ENCODE measurements at places on chromosomes 4 and X.

GRCh38 chrX:112734290-112734689 is 54.6 kb upstream of the LHFPL1 start:
- DNase-seq, result no peak

DNA sequence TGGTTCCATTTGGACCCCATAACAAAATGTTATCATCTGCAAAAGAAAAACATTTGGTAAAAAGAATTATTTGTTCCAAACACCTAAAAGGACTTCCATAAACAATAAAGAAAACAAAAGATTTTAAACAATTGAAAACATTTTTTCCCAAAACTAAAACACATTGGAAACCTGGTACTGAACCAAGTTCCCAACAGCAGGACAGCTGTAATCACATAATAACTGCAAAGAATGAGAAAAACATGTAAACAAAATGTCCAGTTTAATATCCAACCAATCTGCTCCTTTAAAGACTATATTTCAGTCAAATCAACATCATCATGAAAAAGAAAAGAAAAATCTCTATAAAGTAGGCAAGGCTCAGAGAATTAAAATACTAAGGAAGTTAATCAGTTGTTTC is 36.3 kb downstream of the PRDM5 start:
- DNase-seq, result no peak

- no peak for DNase-seq
Measured at GRCh38 chr4:183599284-183599683, 59.7 kb downstream of the RWDD4 start.

- no peak for DNase-seq
Measured at GRCh38 chr4:58093352-58093751, 983.2 kb upstream of the IGFBP7 start.

DNA sequence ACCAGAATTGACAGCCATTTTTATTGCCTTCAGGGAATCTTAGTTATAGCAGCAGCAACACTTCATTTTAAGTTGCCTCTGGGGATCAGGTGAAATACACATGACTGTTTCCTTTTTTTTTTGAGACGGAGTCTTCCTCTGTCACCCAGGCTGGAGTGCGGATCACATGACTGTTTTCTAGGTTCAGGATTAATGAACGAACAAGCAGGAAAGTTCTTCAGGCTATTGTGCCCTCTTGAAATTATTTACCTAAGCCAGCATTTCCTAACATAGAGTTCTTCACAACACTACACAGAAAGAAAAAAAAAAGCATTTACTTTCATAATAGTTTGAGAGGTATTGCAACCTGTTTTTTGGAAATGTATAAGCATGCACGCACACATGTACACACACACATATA is 2032.8 kb downstream of the PCDH7 start:
- DNase-seq, result no peak

DNA sequence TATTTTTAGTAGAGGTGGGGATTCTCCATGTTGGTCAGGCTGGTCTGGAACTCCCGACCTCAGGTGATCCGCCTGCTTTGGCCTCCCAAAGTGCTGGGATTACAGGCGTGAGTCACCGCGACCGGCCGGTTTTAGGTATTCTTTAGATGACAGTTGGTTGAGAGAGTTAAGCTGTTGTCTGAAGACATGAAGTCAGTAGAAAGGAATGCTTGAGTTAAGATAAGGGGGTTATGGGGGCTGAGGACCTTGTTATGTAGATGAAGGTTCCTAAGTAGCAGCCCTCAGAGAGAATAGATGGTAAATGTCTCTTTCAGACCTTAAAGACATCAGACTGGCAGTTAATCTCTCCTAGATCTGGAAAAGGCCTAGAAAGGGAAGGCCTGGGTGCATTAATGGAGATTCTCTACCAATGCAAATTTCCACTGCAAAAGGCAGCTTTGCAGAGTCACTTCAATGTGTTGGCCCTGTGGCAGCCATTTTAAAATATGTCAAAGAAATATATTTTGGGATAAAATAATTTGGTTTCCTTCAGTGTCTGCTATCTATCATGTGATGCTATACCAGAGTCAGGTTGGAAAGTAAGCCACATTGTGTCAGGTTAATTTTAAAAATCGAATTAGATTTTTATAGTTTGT is 6.4 kb upstream of the ZNF674 start:
- DNase-seq, result no peak

GRCh38 chr4:786861-787300 is 39.0 kb downstream of the CPLX1 start:
- DNase-seq, result no peak

- no peak for DNase-seq
Measured at GRCh38 chr4:2390784-2391421, 27.5 kb downstream of the ZFYVE28 start.

- DNase-seq, result no peak
Measured at GRCh38 chr4:110550260-110550659, 72.6 kb downstream of the PITX2 start.

DNA sequence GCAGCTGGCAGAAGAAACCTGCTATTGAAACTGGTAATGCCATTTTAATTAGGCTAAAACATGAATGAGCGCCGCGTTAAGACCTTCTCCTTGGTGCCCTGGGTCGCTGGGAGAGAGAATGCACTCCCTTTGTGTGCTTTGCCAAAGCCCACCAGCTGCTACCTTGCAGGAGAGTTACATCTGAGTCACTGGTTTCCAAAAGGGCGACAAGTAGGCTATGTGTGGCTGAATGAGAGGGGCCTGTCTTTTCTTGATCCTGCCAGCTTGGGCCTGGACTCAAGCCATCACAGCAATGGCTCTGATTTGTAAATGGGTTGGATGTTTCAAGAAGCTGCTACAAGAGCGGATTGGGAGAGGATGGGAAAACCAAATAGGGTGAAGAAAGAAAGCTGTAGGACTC is 81.5 kb downstream of the NHS start:
- DNase-seq, result no peak

DNA sequence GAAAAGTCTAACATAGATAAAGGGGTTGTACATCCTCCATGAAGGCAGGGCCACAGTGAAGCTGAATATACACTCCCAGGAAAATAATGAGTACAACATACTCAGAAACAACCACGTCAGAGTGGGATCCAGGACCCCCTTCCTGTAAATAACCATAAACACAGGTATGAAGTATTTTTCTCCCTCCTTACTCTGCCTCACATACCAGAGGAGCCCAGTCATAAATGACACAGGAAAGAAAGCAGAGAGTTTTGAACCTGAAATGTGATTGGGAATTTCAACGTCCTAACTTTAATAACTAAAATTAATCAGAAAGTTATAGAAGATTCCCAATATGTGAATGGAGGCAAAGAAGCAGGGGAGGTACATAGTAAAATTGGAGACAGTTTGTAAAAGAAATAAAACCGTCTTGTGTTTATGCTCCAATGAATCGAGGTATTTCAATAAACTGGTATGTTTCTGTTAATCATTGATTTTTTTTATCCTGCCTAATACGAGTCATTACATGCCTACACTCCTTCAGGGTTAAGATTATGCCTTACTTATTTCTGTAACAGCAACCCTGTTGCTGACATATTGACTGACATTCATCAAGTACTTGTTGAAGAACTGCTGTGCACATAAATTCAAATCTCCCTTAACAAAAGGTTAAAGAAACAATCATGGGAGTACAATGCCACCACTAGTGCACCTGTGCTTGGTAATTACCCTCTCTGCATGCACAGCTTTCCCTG is 431.3 kb downstream of the KCNIP4 start:
- DNase-seq, result no peak

All from stimulated activated CD4-positive, alpha-beta T cell treated with anti-CD3 and anti-CD28 coated beads, Interleukin-4, amount 100 ng/mL, for 24 hours (primary cell).